ENCODE measurements at places on chromosomes 6 and 20.

GRCh38 chr20:60057866-60058807 lies 99.9 kb downstream of the CDH26 start:
- DNase-seq, result no peak

DNA sequence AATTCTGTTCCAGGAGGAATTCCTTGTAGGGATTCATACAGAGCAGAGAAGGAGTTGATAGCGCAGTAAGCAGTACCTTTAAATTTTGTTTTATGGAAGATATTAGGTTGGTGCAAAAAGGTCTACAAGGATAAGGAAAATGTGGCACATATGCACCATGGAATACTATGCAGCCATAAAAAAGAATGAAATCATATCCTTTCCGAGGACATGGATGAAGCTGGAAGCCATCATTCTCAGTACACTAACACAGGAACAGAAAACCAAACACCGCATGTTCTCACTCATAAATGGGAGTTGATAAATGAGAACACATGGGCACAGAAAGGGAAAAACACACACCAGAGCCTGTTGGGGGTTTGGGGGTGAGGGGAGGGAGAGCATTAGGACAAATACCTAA lies 37.4 kb upstream of the TXLNB start:
- no peak for DNase-seq

DNA sequence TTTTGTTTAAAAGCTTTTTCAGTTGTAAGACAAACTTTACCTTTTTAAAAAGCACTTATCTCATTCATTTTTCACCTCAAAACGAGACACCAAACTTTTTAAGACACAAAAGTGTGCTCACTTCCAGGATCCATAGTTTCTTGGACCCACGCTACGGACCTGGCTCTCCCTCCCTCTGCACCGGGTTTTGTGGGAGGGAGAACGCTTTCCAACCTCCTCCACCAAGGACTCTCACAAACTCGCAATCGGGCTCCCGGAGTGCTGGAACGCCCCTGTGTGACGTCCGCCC lies 436 bp downstream of the CAGE1 start:
- DNase-seq, result peak; percentile 77

GRCh38 chr6:64522859-64523258 lies 887.3 kb downstream of the PHF3 start:
- peak; percentile 21 for DNase-seq

DNA sequence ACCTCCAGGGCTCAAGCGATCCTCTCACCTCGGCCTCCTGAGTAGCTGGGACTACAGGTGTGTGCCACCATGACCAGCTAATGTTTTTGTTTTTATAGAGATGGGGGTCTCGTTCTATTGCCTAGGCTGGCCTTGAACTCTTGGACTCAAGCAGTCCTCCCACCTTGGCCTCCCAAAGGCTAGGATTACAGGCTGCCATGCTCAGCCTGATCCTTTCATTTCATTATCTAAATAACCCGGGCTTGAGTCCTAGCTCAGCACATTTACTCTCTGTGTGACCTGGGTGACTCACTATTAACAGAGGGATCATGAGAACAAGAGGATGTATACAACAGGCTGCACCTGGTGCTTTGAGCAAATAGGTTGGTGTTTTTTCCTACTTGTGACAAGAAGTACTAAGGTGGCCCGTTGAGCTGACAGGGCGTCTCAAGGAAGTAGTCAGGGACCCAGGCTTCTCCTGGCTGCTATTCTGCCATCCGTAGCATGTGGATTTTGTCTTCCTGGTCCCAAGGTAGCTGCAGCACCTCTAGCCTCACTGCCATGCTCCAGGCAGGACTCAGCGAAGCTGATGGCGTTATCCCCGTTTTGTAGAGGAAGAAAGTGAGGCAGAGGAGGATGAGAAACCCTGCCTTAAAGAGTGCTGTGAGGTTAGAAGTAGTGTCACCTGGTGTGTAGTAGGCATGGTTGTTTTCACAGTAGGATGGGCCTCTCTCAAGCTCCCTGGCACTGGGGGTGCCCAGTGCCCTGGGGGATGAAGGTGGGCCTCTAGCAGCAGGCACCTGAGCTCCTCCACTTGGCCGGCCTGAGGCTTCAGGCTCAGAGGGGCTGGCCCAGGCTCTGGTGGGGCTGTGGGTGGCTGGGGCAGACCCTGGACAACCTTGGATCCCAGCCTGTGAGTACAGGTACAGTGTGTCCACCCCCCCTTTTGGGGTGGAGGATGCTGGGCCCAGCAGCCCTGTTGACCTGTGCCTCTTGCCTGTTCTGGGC lies 62.4 kb downstream of the ADNP start:
- DNase-seq, result no peak

DNA sequence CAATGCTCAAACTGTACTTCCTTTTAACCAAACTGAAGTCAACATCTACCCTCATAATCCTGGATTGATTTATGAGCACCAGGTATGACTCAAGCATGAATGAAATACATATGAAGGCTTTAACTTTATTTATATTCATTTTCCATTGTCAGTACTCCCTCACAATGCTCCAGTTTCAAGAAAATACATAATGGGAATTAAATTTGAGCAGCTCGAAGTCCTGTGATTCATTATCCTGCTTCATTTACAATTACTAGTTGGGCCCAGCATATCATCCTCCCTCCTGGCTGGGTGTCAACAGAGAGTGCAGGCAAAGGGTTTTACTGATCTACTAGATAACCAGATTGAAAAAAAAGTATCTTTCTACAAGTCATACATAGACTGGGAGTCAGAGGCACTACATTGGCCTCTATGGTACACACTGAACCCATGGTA lies 10.1 kb downstream of the SAMHD1 start:
- DNase-seq, result peak; percentile 82

GRCh38 chr20:64084685-64085152 lies 521 bp upstream of the LKAAEAR1 start:
- DNase-seq, result no peak
